Stimulated activated CD8-positive, alpha-beta memory T cell treated with anti-CD3 and anti-CD28 coated beads, Interleukin-2, amount 100 ng/mL, for 1 hour (primary cell): ENCODE measurements at places on chromosomes 1 and 21.

- no peak for DNase-seq
Observed at GRCh38 chr1:112395256-112395820, 676 bp upstream of the CTTNBP2NL start.

- DNase-seq: no peak
Observed at GRCh38 chr21:31683029-31683428, 23.5 kb downstream of the SOD1 start.

DNA sequence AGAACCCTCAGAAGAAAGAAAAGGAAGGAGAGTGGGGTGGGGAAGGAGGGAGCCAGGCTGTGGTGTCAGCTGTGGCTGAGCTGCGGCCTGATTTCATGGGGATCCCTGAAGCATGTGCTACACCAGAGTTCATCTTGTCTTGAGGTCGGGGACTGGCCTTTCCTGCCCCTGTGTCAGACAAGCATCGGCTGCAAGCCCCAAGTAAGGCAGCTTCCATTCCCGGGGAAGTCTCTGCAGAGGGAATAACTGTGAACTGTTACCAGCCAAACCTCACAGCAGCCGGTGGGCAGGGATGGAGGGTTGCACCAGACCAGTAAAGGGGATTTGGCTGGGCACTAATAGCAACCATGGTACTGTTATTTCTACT lies 35.7 kb upstream of the BTG2 start:
- DNase-seq: no peak

DNA sequence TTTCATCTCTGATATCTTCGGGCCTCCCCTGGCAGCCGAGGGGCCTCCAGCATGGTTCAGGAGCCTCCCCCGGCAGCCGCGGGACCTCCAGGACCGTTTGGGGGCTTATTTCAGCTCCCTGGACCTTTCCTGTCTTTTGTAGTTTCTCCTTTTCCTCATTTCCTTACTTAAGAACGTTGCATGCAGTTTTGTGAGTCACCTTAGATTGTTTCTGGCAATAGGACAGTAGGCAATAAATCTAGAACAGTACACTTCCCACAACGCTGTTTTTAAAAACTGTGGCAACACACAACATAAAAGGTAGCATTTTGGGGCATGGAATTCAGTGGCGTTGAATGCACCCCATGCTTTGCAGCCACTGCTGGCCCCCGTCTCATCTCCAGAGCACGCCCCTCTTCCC lies 24.4 kb downstream of the FAAP20 start:
- no peak for DNase-seq

DNA sequence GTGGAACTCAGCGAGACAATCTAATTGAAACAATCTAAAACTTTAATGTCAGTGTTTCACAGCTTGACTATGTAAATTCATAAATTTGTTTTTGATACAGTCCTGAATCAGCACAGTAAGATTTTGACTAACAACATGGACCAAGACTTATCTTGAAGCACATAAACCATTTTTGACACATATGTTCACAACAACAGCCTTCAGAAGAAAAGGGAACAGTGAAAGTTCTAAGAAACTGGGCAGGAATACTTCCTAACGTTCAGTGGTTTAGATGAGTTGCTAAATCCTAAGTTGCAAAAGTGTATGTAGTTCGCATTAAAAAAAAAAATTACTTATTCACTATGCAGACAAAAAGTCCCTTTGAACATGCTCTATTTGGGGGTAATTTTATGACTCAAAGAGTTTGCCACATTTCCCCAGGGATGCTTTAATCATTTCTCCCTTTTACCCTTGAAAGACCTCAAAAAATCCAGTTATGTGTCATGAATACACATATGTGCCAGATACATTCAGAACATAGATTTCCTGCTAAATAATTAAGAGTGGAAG lies 120.2 kb downstream of the MRPL39 start:
- no peak for DNase-seq

DNA sequence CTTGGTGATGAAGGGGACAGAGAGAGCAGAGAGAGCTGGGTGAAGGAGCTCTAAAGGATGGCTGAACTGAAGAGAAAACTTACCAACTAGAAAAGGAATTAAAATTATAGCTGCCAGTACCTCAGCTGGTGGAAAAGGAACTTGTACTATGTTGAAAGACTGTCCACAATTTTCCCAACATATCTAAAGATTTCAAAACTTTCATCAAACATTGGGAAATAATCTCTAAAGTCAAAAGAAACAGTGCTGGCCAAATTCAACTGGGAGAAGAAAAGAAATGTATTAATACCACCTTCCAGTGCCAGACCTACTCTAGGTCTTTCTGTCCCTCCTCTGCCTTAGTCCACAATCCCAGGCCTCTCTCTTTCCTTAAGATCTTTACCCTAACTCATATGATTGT lies 6.1 kb downstream of the SMG5 start:
- no peak for DNase-seq

DNA sequence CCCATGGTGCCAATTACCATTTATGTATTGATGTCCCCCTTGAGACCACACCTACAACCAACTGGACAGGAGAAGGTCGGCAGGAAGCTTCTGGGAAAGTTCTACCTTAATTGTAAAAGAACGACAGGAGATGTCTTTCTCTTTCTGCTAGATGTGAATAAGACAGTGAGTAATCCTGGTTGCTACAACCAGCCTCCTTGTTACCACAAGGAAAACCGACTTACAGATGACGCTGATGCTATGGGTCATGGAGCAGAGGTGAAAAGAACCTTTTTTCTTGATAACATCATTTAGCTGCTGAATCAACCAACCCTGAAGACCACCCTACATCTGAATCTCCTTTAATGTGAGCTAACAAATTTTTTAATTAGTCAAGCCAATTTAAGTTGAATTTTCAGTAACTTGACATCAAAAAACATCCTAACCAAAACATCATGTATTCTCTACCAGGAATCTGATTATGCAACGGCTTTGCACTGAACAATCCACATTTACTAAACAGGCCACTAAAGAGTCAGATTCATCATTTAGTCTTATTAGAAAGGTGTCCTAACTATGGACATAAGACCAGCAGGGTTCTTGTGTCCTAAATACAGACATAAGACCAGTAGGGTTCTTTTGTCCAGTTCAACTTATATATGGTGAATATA lies 23.0 kb downstream of the RGS2 start:
- DNase-seq: no peak

- DNase-seq: no peak
Observed at GRCh38 chr1:213649373-213649772, 338.4 kb upstream of the PROX1 start.

DNA sequence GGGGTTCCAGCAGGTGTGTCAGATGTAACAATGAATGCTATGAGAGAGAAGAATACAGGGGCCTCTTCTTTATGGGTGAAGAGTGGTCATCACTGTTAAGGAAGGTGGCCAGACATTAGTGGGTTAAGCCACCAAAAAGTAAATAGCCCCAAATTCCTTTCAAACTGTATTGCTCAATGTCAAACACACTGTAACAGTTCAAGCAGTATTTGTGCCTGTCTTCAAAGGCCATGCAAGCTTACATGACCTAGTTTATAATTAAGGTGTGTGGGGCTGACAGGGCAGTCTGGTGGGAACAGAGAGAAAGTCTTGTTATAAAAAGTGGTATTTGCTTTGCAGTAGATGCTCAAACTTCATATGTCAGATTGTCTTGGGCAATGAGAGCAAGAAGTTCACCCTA lies 18.5 kb downstream of the CHIT1 start:
- no peak for DNase-seq

DNA sequence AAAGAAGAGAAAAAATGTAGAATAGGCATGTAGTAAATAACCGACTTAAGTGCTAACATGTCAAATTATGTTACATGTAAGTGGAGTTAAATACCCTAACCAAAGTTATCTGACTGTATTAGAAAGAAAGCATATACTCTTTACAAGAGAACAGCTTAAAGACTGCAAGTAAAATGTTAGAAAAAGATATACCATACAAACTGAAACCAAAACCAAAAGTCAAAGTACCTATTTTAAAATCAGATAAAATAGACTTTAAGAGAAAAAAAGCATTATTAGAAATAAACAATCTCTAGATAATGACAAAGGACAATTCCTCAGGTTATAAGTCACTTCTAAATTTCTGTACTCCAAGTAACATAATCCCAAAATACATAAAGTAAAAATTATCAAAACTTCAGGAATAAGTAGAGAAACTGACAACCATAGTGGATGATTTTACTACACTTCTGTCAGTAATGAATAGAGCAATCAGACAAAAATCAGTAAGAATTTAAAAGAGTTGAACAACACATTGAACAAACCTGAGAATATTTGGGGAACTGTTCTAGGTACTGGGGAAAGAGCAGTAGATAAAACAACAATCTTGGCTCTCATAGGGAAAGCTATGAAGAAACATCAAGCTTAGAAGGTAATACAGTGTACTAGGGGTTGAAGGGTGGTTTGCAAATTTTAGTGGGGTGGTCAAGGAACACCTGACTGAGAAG lies 127.3 kb downstream of the TBX19 start:
- DNase-seq: no peak

- DNase-seq: no peak
Observed at GRCh38 chr1:114117654-114118053, 36.0 kb downstream of the SYT6 start.

DNA sequence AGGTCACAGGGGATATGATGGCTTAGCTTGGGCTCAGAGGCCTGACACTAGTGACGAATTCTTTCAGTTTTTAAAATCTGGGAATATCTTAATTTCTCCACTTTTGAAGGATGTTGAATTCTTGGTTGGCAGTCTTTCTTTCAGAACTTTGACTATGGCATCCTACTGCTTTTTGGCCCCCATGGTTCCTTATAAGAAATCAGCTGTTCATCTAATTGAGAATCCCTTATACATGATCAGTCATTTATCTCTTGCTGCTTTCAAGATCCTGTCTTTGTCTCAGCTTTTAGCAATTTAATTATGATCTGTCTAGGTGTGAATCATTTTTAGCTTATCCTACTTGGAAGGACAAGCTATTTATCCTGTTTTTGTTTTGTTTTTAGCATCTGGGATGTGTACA lies 31.2 kb upstream of the F3 start:
- DNase-seq: no peak
